ENCODE measurements at places on chromosomes 4 and X.

DNA sequence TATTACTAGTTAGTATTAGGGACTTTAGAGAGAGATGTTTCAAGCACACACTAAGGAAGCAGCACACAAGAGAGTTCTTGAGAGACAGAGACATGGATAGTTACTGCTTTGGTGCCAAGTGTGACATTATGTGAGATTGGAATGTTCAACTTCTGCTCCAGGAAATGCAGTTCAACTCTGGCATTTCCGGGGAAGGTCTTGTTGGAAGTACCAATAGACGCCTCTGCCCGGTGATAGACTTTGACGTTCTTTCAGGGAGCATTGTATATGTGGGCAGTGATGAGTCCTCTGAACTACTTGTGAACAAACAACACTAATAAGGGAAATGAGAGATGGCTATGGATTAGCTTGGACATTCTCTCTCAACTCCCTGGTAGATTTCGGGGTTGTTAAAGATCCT is 638.1 kb upstream of the BOD1L1 start:
- no peak for ATAC-seq

GRCh38 chrX:28329156-28329555 is 258.1 kb upstream of the IL1RAPL1 start:
- no peak for ATAC-seq

- ATAC-seq: peak; percentile 78
Measured at GRCh38 chrX:9708923-9709553, 56.6 kb downstream of the GPR143 start.

DNA sequence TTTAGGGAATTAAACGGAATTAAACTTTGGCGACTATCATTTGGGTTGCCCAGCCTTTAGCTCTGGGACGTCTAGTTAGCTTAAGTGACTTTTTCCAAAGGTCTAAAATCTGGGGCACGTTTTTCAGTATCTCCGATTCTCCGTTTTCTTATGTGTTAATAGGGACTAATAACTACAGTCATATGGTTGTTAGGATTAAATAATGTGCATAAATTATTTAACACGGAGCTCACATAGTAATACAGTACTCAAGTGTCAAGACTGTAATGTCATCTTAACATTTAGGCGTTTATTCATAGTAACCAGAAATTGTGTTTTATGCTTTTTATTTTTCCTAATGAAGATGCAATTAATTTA is 466 bp upstream of the CCNA2 start:
- no peak for ATAC-seq

DNA sequence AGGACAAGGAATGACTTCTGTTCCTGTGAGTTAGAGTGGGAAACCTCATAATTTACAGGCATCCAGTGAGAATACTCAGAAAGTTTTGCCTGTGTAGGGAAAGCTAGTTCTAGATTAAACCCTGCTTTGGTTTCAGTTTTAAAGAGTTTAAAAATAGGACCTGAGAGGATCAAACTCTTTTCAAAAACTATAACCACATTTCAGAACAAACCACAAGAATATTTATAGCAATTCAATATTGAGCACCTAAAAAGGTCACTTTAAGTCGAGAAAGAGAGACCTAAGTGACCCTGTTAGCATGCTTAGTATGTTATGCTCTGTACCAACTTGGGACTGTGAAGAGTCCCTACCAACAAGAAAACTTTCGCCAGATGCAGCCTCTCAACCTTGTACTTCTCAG is 17.4 kb upstream of the PWWP3B start:
- no peak for ATAC-seq

GRCh38 chrX:13414006-13414647 is 94.3 kb upstream of the ATXN3L start:
- no peak for ATAC-seq

- peak; percentile 68 for ATAC-seq
Measured at GRCh38 chr4:155025762-155026457, 182.5 kb upstream of the NPY2R start.

DNA sequence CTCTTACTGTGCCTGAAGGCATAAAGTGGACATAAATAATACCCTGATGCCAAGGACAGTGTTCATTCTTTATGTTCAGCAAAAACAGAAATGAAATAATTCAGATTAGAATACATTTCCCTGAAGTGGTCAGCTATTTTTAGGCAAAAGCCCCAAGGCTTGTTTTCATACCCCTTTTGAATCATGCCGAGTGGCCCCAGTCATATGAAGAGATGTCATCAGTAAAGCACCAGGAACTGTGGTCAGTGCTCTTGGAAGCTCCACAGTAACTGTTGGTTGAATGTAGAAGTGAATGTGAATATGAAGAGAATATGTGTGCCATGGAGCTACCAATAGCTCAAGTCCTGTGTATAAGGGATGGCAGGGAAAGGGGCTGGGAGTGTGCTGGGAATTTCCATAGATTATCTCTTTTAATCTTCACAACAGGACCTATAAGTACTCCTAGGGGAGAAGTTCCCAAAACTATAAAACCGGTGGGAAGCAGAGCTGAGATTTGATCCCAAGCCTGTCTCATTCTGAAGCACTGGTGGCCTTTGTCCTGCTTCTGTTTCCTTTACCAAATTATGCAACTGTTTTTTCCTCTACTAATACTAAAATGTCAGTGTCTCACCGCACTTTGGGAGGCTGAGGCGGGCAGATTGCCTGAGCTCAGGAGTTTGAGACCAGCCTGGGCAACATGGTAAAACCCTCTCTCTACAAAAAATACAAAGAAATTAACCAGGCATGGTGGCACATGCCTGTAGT is 52.6 kb downstream of the FNIP2 start:
- no peak for ATAC-seq

DNA sequence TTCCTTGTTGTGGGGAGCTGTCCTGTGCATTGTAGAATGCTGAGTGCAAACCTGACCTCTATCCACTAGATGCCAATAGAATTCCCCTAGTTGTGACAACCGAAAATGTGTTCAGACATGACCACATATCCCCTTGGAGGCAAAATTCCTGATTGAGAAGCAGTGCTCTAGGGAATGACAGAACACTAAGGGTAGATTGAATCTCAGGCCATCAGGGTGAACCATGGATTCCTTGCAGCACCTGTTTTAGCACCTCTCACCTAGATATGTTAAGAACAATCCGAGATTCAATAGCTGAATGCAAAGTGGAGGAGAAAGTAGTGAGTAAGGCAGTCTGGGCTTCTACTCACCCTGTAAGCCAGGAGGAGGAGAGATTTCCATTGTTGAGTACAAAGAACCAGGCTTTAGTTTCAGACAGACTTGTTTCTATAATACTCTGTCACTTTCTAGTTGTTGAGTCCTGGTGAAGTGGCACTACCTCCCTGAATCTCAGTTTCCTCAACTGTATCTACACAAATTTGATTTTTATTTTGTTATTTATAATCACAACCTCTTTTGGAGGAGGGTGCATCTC is 111.0 kb upstream of the RAP2C start:
- ATAC-seq: no peak

GRCh38 chr4:38805530-38806145 is 1.0 kb upstream of the TLR1 start:
- ATAC-seq: peak; percentile 53

- ATAC-seq: no peak
Measured at GRCh38 chr4:140223056-140223810, 69.2 kb upstream of the MAML3 start.

DNA sequence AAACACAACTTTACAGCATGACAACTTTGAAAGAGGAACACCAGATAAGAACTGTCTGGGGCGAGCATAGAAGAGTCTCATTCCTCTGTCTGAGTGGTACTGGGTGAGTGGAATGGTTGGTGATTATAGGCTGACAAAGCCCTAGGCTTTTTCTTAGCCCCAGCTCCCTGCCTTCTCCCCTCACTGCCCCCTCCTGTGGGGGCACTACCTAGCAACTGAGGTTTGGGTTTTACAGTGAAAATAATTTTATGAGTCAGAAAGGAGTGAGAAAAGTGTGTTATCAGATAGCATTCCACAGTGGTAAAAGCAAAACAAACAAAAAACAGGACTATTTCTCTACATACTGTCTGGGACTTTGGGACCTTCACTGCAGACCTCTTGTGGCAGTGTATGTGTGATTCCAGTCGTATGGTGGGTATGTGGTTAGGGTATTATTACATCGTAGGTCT is 10.5 kb upstream of the TMEM165 start:
- ATAC-seq: no peak

DNA sequence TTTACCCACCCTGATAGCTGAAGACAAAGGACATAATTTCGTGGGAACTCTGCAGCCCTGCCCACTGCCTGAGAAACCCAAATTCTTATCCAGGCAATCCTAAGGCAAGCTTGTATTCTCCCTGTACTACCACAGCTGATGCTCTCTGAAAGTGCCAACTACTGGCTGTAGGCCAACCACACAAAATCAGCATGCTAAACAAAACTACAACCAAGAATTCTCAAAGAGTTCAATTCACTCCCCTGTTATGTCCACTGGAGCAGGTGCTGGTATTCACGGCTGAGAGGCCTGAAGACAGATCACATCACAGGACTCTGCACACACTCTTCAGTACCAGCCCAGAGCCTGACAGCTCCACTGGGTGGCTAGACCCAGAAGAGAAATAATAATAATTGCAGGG is 375.9 kb upstream of the NDST4 start:
- no peak for ATAC-seq

DNA sequence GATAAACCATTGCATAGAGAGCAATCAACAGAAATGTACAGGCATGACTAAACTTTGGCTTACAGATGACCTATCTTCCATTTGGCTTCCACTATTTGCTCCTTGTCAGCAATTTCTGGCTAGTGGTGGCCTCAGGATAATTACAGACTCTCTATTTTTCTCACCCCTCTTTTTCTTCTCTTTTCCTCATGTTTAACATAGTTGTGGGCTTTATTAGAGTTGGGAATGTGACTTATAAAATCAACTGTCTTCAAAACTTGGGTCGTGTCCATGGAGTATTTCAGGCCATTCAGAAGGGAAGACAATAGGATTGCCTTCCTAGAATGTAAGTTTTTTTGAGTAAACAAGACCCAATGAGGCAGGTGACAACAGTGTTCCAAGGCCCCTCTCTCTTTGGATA is 236.2 kb downstream of the FRAS1 start:
- no peak for ATAC-seq

GRCh38 chr4:120633810-120634209 is 288.7 kb downstream of the PRDM5 start:
- ATAC-seq: no peak

- ATAC-seq: peak; percentile 98
Measured at GRCh38 chr4:164136180-164136616, 617.7 kb upstream of the SMIM31 start.

DNA sequence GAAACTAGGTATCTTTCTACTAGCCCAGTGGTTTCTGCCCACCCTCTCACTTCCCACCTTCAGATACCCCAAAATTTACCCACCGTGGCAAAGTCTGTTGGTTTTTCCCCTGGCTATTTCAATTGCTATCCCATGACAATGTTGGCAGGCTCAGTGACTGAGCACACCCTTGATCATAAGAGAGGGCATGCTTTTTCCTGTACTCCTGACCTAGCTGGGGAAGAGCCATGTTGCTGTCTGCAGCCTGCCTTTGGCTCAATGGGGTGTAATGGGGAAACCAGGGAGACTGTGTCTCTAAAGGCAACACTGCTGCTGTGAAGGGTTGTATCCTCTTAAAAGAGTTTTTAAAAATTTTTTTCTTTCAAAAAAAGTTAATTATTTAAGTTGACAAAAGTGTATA is 90.4 kb upstream of the CITED1 start:
- ATAC-seq: no peak

DNA sequence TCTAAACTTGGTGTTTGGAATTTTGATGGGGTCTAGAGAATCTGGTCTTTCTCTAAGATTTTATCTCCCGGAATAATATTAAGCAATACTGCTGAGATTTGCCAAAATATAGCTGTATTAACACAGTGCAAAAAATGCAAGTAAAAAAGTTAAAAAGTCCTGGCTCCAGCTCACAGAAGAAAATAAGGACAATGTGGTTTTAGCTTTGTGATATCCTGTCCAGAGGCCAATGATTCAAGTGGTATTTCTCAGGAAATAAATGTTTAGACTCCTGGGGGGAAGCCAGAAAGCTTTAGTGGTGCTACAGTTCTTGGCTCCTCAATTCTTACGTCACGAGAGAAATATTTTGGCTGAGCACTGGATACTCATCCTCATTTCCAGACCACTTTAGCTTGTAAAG is 40.9 kb upstream of the IL13RA2 start:
- ATAC-seq: no peak

DNA sequence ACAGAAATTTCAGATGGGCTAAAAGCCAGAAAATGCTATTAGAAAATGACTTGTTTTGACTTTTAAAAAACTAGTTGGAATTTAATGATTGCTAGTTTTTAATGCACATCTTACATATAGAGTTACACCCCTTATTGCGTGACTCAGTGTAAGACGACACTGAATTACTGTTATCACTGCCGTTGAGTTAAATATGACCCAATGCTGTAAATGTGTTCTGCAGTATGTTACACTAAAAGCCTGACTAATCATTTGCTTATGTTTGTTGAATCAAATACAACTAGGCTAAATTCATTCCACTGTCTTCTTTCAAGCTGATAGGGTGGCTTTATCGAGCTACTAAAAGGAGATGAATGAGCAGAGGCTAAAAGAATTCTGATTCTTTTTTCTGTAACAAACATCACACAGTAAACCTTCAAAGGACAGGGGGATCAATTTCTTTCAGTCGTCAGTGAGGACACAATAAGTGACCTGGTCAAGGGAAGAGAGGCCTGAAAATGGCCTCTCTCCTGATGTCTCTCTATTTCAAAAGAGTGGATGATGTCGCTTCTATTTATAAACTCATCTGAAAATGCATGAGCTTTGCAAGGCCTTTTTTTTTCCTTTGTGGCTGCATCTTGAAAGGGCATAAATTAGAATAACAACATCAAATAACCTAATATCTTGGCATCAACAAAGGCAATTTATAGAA is 142.2 kb upstream of the KCNIP4 start:
- ATAC-seq: peak; percentile 85

- ATAC-seq: no peak
Measured at GRCh38 chrX:53324803-53325202, 43.4 kb upstream of the IQSEC2 start.

- ATAC-seq: no peak
Measured at GRCh38 chr4:66059556-66059955, 389.3 kb upstream of the EPHA5 start.

DNA sequence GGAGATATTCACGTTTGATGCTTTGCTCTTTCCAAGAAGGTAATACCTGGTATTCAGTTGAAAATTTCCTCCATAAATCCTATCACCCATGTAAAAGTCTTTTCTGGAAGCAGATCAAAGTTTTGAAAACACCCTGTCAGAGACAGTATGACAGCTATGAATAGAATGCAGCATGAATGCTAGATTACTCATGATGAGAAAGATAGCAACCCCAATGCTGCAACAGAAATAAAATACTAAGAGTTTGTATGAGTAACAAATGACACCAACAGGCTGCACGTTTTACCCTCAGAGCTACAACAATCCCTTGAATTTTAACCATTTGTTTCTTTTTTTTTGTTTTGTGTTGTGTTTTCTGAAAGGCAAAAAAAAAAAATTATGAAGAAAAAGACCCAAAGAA is 108.6 kb downstream of the ARHGAP6 start:
- no peak for ATAC-seq

DNA sequence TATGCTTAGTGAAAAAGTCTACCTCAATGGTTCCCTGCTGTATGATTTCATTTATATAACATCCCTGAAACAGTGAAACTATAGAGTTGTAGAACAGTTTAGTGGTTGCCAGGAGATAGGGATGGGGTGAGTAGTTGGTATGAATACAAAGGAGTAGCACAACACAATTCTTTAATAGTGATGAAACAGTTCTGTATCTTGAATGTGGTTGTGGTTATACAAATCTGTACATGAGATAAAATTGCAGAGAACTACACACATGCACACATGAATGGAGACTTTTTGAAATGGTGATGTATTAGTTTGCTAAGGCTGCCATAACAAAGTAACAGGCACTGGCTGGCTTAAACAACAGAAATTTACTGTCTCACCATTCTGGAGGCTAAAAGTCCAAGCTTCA is 677.1 kb downstream of the ADGRL3 start:
- no peak for ATAC-seq
